LHCN-M2 (cell line): ENCODE measurements at places on chromosomes 3 and 15. TPM values are rescaled to one million over a fixed set of nuclear protein-coding genes. Genes with fewer than 3 reads are reported as not detected.

DNA sequence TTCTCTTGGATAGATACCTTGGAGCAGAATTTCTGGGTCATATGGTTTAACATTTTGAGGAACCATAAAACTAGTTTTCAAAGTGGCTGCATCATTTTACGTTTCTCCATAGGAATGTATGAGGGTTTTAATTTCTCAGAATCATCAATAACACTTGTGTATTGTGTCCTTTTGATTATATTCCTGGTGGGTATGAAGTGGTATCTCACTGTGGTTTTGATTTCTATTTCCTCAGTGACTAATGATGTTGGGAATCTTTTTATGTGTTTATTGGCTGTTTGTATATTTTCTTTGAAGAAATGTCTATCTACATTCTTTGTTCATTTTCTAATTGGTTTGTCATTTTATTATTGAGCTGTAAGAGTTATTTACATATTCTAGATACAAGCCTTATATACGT, 28.8 kb downstream of the CDIN1 start:
- DNase-seq = peak; percentile 19

- DNase-seq = no peak
These were observed 5.0 kb downstream of the TWF2 start for GRCh38 chr3:52233968-52234367.

- DNase-seq = no peak
These were observed 12.8 kb upstream of the SH3BP5 start for GRCh38 chr3:15345066-15345607.

DNA sequence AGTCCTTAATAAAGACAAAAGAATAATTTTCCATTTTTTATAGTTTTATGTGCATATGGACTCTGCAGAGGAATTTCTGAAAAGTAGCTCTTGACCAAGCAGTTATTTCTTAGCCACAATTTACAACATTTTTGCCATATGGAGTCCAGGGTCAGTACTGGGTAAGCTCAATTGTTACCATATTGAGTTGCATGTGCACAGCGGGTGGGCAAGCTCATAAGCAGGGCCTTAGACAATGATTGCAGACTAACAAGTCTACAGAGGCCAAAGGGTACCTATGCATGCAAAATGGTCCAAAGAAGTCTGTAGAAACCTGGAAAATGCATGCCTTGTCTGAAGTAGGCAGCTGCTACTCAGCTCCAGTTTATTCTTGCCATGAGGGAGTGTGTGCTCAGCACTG, 19.0 kb upstream of the ARHGEF26 start:
- no peak for DNase-seq

GRCh38 chr3:94293793-94294195, 230.9 kb downstream of the NSUN3 start:
- DNase-seq = peak; percentile 30

DNA sequence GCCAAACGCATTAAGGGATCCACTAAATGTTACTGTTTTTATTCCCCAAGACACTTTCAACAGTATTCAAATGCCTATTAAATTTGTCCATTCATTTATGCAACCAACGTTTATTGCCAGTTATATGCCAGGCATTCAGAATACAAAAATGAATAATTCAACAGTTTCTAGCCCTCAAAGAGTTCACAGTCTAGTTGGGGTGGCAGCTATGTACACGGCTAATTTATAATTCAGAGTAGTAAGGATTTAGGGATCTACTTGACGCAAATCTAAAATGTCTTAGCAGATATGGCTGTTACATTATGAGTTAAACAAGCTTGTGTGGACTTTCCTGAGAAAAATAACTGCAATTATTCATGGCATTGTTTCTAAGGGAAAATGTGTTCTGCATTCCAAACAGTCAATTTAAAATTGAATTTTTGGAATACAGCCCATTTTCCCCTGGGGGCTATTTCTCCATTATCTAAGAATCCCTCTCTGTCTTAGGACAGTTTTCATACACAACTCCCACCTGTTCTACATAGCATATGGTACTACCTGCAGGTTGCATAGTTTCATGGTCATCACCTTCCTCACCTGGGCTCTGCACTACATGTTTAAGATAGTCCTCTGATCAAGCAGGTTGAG, 11.5 kb upstream of the MSL2 start:
- no peak for DNase-seq

Gene CLSTN2
- total RNA-seq = 0.13 and 0.17 TPM in 2 replicates

- DNase-seq = no peak
These were observed 1362.8 kb downstream of the ROBO2 start for GRCh38 chr3:78402720-78403119.

GRCh38 chr15:77622209-77622933, 10.3 kb downstream of the LINGO1 start:
- DNase-seq = no peak

Gene PLA2G4F
- not detected in 2 replicates for total RNA-seq

Gene AHSG
- not detected in 2 replicates for total RNA-seq

DNA sequence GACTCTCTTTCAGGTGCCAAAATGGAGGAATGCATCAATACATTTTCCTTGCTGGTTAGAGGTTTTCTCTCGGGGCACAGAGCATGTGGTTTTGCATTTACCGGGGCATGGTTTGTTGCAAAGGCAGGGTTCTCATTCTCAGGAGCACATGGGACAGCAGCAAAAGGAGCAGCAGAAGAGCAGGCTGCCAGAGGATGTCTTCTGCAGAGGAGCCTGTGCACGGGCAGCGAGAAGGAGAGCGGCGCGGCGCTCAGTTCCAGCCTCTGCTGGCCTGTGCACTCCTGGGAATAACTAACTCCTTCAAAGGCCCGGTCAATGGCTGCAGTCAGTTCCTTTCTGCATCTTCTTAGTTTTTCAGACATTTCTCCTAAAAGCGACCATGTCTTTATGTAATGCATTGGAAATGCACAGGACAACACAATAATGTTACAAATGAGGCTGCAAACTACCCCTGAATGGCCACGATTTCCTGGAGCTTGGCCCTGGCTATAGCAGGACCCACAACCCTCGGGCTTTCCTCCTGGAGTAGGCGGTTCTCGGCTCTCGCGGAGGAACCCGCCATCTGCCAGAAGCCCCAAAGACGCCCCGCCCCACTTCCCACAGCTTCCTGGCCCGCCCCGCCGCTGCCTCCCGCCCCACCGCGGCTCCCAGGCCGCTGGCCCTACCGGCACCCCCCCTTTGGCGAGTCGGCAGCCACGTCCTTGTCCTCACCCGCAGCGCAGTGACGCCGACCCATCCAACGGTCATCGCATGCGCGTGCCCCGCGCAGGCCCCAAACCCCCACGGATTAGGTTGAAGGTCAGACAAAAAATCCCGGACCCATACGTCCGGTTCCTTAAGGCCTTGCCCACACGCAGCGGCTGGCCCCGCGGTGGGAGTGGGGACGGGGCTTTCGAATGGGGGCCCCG, at the start of gene C3orf62:
Gene C3orf62 (minus strand): TSS at position 758 of the 908 bp plus-strand sequence. CDS start 360 bp downstream, at position 398.
- DNase-seq = peak; percentile 82

- no peak for DNase-seq
These were observed 56.2 kb upstream of the LPP start for GRCh38 chr3:188097791-188098190.

- peak; percentile 5 for DNase-seq
These were observed 159.9 kb downstream of the APBA2 start for GRCh38 chr15:29045717-29046116.

- DNase-seq = no peak
These were observed 139.4 kb downstream of the LRRC28 start for GRCh38 chr15:99390667-99391066.

GRCh38 chr3:137294839-137295238, 337.1 kb downstream of the IL20RB start:
- no peak for DNase-seq

Gene SLC33A1
- 28.2 and 30.5 TPM in 2 replicates for total RNA-seq

GRCh38 chr15:60548101-60548500, 69.2 kb upstream of the ICE2 start:
- DNase-seq = no peak

DNA sequence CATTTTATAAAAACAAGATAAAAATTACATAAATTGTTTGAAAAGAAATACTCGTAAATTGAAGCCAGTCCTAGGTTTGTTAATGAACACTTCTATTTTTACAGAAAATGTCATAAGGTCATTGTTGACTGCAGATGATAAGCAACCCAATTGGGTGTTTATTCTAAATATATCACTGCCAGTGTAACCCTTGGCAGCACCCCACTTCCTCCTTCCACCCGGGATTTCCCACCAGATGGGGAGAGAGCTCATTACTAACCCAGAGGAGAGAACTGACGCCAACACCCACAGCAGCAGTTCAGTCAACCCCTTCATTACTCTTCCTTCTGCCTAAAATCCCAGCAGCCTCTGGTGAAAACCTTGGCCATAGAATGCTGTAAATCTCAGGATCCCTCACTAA, 307.6 kb downstream of the GAP43 start:
- DNase-seq = no peak

Gene GOLGA8Q
- total RNA-seq = 0.77 and 1.2 TPM in 2 replicates

Gene C3orf49
- not detected in 2 replicates for total RNA-seq

Gene GP5
- 0.06 TPM in 2 replicates for total RNA-seq

GRCh38 chr3:194731506-194732073, 45.9 kb downstream of the FAM43A start:
- DNase-seq = no peak

- DNase-seq = no peak
These were observed 255.6 kb upstream of the SEMA6D start for GRCh38 chr15:47461652-47462141.

GRCh38 chr3:8538913-8539312, 37.3 kb downstream of the LMCD1 start:
- DNase-seq = peak; percentile 44

GRCh38 chr3:32758375-32758753, 59.4 kb upstream of the TRIM71 start:
- peak; percentile 34 for DNase-seq

Gene RTP4
- total RNA-seq = not detected in 2 replicates

DNA sequence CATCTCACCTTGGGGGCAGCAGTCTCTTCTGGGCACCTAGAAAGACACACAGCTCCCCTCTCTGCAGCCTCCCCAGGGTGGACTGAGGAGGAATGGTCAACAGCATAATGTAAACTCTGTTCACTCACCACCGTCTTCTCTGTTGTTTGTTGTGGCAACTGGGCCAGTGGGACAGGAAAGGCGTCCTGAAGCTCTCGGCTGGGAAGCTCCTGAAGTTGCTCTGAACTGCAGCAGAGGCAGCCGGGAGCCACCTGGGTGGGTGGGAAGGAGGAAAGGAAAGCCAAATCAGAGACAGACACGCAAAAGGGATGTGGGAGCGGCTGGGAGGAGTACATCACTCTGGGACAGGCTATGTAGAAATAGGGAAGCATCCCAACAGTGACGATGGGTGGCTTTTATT, 52.7 kb downstream of the MYLK start:
- DNase-seq = no peak

- no peak for DNase-seq
These were observed 36.6 kb upstream of the CHL1 start for GRCh38 chr3:159974-160373.

- DNase-seq = no peak
These were observed 60.0 kb downstream of the THRB start for GRCh38 chr3:24434651-24435050.

GRCh38 chr15:42911058-42911592, 9.5 kb downstream of the TTBK2 start:
- DNase-seq = peak; percentile 58

GRCh38 chr3:188437926-188438325, 284.0 kb downstream of the LPP start:
- DNase-seq = no peak

DNA sequence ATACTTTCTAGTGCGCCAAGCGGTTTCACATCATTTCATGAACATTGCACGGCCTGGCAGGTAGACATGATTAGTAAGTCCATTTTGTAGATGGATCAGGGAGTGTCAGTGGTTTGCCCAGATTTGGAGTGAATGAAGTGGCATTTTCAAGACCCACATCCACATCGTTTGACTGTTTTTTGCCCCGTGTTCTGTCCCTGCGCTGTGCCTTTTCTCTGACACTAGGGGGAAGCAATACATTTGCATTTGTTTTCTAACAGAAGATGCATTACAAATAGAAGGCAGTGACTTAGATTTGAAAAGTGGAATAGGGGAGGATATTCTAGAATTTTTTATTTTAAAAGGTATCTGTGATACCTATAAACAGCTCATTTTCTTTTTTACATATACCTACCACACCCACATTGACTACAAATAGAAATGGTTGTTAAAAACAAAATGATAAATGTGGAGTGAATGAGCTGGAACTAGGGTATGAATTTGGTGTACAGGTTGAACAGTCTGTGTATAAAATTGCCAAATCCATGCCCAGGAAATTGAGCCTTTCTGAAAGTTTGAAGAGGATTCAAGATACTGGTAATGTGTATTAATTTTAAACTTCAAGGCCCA, 98.0 kb downstream of the USP13 start:
- peak; percentile 31 for DNase-seq

DNA sequence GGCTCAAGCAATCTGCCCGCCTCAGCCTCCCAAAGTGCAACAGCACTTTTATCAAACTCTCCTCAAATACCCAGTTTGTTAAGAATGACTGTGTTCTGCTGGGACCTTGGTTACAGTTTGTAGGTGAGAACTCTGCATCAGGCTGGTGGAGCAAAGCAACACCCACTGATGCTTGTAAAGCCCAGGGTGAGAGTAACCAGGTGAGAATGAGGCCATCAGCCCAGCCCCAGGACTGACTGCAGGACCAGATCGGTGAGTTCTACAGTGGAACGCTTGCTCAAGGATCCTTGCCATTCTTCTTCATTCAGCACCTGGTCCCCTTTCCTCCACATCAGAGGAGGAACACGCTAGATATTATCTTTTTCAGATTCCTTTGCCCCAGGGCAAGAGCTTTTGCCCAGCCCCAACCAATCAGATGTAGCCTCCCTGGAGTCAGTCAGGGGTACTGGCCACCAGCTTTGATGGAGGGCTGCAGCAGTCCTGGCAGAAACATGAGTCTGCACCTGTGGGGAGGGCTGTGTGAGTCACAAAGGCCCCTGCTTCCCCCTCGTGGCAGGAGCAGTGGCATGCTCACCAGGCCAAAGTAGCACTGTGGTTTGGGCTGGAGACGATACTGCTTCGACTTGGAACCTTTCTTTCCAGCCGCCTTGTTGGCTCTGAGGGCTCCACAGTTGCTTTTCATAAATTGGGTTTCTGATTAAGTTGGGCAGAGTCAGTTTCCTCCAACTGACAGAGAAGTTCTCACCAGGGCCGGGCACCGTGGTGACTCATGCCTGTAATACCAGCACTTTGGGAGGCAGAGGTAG, 3.5 kb upstream of the SHISA5 start:
- peak; percentile 79 for DNase-seq

DNA sequence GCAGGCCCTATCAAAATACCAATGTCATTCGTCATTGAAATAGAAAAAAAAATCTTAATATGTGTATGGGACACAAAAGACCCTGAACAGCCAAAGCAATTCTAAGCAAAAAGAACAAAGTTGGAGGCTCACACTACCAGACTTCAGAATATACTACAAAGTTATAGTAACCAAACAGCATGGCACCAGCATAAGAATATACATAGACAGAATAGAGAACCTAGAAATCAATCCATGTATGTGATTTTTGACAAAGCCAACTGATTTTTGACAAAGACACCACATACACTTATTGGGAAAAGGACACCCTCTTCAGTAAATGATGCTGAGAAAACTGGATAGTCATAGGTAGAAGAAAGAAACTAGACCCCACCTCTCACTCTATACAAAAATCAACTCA, 95.0 kb downstream of the C3orf70 start:
- no peak for DNase-seq

Gene BDH1
- total RNA-seq = 0.29 and 0.32 TPM in 2 replicates

Gene SLC22A13
- 0.29 and 1.2 TPM in 2 replicates for total RNA-seq
